Omental fat pad (tissue), 4 donors: ENCODE measurements at places on chromosomes 7 and 10.

GRCh38 chr10:132783165-132783939 is 2.6 kb downstream of the NKX6-2 start:
- DNase-seq = no peak

DNA sequence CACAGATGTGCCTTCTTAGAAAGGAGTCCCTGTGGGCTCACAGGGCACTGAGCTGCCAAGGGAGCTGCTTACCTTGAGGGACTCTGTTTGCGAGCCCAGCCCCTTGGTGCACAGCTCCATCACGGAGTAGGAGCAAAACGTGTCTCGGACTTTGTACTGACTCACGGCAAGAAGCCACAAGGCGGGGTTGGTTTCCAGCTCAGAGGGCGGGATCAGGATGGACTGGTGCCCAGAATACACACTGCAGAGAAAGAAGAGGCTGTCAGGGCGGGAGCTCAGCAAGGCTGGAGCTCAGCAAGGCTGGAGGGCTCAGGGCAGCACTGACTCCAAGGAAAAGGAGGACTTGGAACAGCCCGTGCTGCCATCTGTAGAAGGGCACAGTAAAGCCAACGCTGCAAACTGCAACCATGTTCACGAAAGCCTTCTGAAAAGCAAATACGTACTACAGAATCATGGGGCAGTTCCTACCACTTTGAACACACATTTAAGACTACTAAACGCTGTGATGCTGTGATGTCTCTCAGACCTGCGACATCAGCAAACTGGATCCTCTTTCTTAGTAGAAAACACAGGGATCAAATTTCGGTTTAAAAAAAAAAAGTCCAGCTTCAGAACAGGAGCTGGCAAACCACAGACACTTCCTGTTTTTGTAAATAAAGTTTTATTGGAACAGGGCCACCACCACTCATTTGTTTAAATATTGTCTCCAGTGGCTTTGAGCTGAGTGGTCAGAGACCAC is 194.3 kb downstream of the ZMYND11 start:
- peak; percentile 68 for DNase-seq

DNA sequence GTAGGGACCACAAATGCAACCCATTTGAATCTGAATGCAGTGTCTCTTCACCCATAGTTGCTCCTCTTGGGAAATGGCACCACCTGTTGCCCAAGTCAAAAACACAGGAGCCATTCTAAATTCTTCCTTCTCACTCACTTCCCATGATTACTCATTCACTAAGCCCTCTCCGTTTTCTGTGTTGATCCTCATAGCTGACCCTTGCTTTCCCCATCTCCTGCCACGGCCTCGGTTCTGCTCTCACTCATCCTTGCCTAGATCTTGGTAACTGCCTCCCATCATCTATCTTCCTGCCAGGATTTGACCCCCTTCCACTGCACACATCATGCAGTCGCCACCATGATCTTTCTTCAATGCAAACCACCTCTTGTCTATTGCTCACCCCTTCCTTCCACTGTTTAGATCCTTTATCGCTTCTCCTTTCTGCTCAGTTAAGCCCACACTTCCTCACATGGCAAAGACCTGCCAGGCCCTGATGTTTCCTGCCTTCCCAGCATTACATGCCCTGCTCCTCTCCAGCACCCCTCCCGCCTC is 19.0 kb upstream of the CPN1 start:
- DNase-seq = no peak

- DNase-seq = no peak
Observed at GRCh38 chr10:91901784-91902677, 7.3 kb downstream of the FGFBP3 start.

DNA sequence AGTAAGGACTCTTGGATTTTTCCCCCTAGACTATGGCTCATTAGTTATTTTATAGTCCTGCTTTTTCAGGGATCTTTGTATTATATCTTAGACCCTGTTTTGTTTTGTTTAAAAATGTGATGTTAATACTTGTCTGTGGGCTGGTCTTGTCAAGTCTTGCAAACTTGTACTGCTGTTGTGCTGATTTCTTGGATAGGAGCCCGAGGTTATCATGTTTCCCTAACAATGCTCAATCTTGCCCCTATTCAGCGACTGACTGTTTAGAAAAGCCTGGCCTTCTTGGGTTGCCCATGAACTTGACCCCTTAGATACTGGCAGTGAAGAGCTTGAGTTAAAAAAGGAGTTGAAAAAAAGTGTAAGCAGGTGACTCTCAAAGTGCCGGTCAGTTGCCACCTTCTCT is 115.7 kb downstream of the KIAA1217 start:
- no peak for DNase-seq

- no peak for DNase-seq
Observed at GRCh38 chr7:55730197-55730596, 132.4 kb downstream of the SEPTIN14 start.

DNA sequence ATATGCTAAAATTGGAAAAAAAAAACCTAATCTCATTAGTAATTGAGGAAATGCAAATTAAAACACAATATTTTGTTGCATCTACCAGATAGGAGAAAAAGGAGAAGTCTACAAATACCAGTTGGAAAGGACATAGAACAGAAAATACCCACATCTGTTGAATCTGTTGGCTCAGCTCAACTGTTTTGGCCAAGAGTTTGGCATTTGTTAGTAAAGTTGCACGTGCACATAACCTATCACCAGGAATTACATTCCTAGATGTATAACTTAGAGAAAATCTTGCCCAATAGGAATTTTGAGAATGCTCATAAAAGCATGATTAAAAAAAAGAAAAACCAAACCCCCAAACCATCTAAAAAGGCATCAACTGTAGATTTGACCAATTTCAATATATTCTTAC is 282.1 kb upstream of the BMPER start:
- DNase-seq = no peak

DNA sequence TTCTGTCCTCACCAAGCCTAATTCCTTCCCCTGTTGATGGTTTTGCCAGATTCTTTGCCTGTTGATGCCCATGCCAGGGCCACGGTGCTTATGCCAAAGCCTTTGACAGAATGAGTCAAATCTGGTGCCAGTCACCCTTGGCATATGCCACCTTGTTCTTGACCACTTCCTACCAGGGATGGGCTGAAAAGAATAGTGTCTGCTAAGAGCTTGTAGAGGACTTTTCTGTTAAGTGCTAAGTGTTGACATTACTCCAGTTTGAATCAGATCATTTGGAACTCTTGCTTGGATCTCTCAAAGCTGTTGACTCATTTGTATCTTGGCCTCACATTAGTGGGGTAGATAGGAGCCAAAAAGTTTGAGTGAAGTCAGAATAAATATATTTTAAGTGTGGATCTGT is 661.2 kb downstream of the AUTS2 start:
- DNase-seq = no peak

GRCh38 chr10:48195803-48196202 is 78.7 kb downstream of the FRMPD2 start:
- DNase-seq = no peak

DNA sequence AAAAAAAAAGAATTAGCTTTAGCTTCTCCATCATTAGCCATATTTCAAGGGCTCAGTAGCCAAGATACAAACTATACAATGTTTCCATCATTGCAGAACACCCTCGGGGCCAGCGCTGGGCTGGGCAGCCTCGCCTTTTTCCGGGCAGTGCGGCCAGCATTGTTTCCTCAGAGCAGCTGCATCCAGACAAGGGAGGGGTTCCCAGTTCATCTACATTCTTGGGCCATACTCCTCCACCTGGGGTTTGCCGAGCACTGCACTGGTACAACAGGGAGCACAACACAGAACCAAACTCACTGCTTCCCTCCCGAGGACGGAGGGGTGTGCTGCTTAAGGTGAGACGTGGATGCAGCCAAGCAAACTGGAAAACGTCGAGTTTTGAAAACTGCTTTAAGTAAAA is 2.4 kb upstream of the PKD1L1 start:
- no peak for DNase-seq

- no peak for DNase-seq
Observed at GRCh38 chr10:119425102-119425880, 117.2 kb downstream of the RGS10 start.

- no peak for DNase-seq
Observed at GRCh38 chr7:73954181-73954580, 73.8 kb upstream of the ELN start.

DNA sequence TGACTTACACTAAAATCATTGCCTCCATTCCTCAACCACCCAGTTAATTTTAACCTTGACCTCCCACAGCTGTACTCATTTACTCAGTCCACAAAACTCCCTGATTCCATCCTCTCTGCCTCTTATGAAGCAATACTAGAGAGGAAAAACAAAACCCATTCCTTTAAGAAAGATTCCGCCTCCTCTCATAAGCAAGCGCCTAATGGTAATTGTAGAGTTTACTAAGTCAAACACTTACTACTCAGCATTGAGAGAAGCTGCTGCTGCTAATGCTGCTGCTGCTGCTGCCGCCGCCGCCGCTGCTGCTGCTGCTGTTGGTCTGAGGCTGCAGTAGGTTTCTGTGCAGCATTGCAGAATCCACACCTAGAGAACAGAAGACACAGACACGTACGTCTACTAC is 2.1 kb upstream of the ADD3 start:
- no peak for DNase-seq

- DNase-seq = no peak
Observed at GRCh38 chr10:72075376-72076115, 12.8 kb downstream of the SPOCK2 start.

- DNase-seq = no peak
Observed at GRCh38 chr7:113945018-113945938, 26.5 kb upstream of the PPP1R3A start.

DNA sequence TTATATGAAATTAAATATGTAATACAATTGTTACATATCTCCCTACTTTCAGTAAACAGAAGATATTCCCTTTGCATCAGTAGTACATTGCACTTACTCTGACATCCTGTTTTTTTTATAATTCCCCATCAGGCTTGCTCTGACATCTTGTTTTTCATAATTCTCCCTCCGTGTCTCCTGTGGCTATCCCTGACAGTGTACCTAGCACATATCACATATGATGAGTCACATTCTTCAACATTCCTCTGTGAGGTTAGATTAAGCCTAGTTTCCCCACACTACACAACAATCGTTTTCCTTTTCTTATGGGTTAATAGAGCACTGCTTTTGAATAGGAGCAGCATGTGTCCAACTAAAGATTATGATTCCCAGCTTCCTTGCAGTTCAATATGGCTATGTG is 250.6 kb upstream of the NPVF start:
- DNase-seq = no peak

- DNase-seq = no peak
Observed at GRCh38 chr10:103949728-103950127, 17.2 kb upstream of the SLK start.

- no peak for DNase-seq
Observed at GRCh38 chr10:14468726-14469125, 138.0 kb upstream of the FRMD4A start.

DNA sequence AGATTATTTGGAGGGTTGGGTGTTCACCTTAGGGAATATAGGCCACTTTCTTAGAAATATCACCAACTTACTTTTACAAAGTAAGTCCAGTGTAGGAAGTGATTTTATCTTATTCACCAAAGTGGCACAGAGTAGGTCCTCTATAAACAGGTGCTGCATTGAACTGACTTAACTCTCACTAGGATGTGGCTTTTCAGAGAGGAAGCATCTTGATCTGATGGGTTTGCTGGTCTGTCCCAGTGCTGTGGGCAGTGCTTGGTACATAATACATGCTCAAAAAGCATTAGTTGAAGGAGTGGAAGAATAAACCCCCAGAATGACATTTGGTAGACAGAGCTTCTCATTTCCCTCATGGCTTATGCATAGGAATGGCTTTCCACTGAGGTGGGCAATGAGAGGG is 334.7 kb downstream of the LRMDA start:
- no peak for DNase-seq

DNA sequence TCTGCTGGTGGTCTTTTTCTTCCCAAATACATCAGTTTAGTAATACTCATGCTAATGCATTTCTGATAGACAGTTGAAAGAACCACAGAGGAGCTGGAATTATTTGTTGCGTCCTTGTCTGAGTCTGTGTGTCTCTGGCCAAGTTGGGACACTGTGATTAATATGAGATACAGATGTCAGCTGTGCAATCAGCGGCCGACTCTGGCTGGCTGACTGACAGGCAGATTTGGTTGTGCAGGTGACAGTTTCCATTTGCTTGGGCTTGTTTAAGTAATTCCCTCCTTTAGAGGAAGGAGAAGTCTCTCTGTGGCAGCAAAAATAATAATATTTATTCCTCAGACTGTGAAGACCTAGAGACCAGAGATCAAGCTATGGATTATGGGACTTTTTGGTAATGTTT is 176.2 kb upstream of the CHRM2 start:
- DNase-seq = no peak

GRCh38 chr10:70055550-70055949 is 2.9 kb downstream of the MACROH2A2 start:
- DNase-seq = no peak

DNA sequence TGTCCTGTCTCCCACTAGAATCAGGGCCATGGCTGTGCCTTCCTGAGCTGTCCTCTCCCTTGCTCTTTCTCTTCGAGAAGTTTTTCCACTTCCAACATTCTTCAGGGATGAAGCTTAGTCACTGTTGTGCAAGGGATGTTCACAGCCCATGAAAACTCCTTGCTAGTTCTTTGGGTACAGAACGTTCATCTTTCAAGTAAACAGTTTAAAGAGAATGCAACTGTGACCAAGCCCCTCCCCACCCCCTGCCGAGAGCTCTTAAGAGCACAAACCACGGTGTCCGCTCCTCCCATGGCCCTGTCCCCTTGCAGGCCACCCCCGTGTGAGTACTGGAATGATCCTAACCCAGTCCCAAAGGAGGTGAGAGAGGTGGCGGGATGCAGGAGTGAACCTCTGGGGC is 161.1 kb upstream of the RHEB start:
- DNase-seq = no peak

- no peak for DNase-seq
Observed at GRCh38 chr10:18235477-18235876, 95.3 kb downstream of the CACNB2 start.

- DNase-seq = no peak
Observed at GRCh38 chr7:78350391-78350790, 551.8 kb downstream of the PHTF2 start.

- DNase-seq = no peak
Observed at GRCh38 chr10:121771966-121772365, 155.9 kb downstream of the ATE1 start.

GRCh38 chr10:61987537-61987936 is 86.0 kb downstream of the ARID5B start:
- no peak for DNase-seq

- no peak for DNase-seq
Observed at GRCh38 chr10:97481071-97481470, 17.2 kb downstream of the MMS19 start.

- no peak for DNase-seq
Observed at GRCh38 chr10:132943791-132944404, 1.5 kb upstream of the CFAP46 start.
